ENCODE measurements at places on chromosomes 13 and 19. TPM values are rescaled to one million over a fixed set of nuclear protein-coding genes. Genes with fewer than 3 reads are reported as not detected.

DNA sequence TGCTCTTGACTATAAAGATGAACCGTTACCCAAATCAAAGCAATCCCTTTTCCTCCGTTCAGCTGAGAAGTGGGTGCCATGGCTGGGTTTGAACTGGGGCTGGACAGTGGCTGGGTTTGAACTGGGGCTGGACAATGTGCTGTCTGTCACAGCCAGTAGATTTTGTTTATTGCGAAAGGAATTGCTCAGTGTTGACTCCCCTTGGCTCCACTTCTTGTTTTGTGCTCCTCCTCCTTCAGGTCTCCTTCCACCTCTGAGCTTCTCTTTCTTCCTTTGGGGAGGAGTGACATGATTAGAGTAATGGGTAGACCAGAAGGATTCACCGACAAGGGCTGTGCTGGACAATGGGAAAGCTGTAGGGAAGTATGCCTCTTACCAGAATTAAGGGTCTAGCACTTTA, 19.4 kb upstream of the MBNL2 start:
- H3K4me3 ChIP-seq, result no peak overlapping the region
- DNase-seq, result no peak
- H3K27ac ChIP-seq, result no peak overlapping the region
- no peaks in the 10 kb centered on the region for H3K27me3 ChIP-seq

DNA sequence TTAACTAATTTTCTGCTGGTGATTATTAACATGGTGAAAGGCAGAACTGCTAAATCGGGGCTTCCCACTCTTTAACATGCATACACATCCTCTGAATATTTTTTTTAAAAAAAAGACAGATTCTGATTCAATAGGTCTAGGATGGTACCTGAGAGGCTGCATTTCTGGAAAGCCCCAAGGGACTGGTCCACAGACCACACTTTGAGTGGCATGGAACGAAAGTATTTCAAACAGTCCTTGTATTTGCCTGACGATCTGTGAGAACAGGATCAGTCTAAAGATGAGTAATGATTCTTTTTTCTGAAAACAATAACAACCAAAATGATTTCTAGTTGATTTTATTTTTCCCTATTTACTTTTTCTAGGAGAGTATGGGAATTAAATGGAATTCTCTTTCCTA, 16.7 kb upstream of the SPART start:
- H3K36me3 ChIP-seq, result no peaks in the 10 kb centered on the region
- no peak overlapping the region for H3K27ac ChIP-seq
- no peak overlapping the region for H3K4me3 ChIP-seq
- no peak for DNase-seq

DNA sequence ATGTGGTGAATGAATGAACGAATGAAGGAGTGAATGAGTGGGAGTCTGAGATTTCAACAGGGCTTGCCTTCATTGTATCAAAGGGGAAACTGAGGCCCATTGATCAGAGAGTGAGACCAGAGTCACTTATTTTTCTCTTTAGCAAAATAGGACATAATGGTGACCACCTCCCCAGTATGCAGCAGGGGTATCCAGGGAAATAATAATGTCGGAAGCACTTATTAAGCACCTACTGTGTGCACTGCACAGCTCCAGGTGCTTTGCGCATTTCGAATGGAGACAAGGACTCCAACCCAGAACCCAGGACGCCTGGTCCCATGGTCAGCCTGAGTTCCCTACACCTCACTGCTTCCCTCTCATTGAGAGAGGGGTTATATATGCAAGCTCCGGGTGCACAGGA, 26.8 kb upstream of the SEMA6B start:
- no peaks in the 10 kb centered on the region for H3K36me3 ChIP-seq
- DNase-seq, result no peak
- no peak overlapping the region for H3K4me3 ChIP-seq
- H3K4me1 ChIP-seq, result peaks cover 7% of the 10 kb centered on the region
- H3K27me3 ChIP-seq, result no peaks in the 10 kb centered on the region

DNA sequence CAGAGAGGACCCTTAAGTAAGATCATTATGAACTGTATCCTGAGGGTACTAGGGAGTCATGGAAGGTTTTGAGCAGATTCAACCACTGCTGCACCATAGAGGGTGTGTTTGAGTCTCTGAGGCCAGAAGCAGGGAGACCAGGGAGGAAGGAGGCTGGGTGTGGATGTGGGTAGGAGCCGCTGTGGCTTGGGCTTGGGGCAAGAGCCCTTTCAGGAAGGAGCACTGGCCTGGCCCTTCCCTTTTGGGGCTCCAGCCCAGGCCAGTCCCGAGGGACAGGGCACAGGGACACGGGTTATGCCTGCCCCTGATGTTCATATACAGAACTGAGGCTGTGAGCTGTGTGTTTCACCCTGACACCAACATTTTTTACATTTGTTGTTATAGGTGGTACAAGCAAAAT, 7.2 kb downstream of the CIC start:
- H3K4me1 ChIP-seq, result peaks cover 64% of the 10 kb centered on the region
- no peaks in the 10 kb centered on the region for H3K27me3 ChIP-seq
- no peak overlapping the region for H3K4me3 ChIP-seq
- no peak for DNase-seq

Gene POLD1
- 9.7 TPM for total RNA-seq

Gene CYP4F8
- not detected for total RNA-seq

DNA sequence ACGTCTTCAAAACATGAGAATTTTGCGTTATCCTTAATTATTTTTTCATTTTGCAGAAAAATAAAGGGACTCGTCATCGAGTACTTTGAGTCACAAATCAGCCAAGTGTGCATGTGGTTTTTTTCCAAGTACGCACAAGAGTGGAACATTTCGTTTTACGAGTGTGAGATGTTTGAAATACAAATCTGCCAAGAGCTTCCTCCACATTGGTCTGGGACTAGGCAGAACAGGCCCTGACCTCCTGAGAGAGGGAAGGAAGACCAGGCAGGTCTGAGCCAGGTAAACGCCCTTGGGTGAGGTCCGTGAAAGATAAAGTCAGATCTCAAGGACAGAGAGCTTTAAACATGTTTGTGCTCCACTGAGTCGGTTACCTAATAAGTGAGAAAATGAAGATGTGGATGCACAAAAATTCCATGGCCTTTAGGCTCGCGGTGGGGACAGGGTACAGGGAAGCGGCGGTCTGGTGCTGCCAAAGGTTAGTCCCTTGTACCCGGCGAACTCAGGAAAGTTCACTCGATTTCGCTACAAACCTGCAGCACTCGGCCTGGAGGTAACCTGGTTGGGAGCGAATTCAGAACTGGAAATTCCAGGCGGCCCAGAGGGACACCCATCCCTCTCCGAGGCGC, 473 bp upstream of the ITM2B start:
- H3K4me3 ChIP-seq, result peak overlapping the region; percentile 97
- H3K27ac ChIP-seq, result peak overlapping the region; percentile 99
- H3K27me3 ChIP-seq, result no peaks in the 10 kb centered on the region
- H3K36me3 ChIP-seq, result no peaks in the 10 kb centered on the region
- peaks cover 22% of the 10 kb centered on the region for H3K4me1 ChIP-seq

- peak overlapping the region; percentile 37 for H3K4me3 ChIP-seq
- no peaks in the 10 kb centered on the region for H3K27me3 ChIP-seq
- no peak overlapping the region for H3K27ac ChIP-seq
- no peak for DNase-seq
These were observed 36.4 kb upstream of the STARD13 start for GRCh38 chr13:33321686-33322542.

GRCh38 chr13:50156140-50156539, 140.9 kb downstream of the KCNRG start:
- no peak overlapping the region for H3K4me3 ChIP-seq
- no peaks in the 10 kb centered on the region for H3K27me3 ChIP-seq
- H3K27ac ChIP-seq, result no peak overlapping the region

GRCh38 chr13:76023652-76024051, 387.5 kb downstream of the LMO7 start:
- no peaks in the 10 kb centered on the region for H3K4me1 ChIP-seq
- no peak overlapping the region for H3K27ac ChIP-seq
- H3K27me3 ChIP-seq, result no peaks in the 10 kb centered on the region
- DNase-seq, result no peak
- H3K4me3 ChIP-seq, result no peak overlapping the region
- no peaks in the 10 kb centered on the region for H3K36me3 ChIP-seq

DNA sequence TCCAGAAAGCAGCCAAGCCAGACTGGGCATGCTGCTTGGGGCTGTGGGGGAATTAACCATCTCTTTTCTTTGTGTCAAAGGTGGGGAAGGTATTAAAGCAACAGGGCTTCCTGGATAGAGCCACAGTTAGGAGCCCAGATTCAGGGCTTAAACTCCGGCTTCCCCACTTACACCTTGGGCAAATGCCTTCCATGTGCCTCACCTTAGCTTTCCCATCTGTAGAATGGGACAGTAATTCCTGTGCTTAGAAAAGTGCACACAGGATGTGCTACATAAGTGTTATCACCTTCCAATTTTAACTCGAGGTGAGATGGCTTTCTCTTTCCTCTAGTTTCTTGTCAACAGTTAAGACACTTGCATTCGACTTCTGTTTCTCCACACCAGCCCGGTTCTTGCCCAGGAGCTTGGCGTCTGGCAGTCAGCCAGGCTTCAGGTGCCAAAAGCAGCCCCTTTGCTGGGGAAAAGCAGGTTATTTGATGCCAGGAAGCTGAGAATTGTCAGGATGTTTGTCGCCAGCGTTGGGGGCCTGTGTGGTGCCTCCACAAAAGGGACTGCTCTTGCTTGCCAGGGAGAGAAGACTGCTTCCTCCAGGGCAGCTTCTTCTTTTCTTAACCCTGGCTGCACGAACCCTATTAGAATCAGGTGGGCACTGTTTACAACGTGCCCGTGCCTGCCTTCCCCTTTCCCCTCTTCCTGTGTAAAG, 79.2 kb downstream of the SIPA1L3 start:
- no peak for DNase-seq
- no peaks in the 10 kb centered on the region for H3K27me3 ChIP-seq
- H3K4me1 ChIP-seq, result peaks cover 18% of the 10 kb centered on the region

GRCh38 chr13:62119739-62120700, 704.4 kb upstream of the PCDH20 start:
- H3K36me3 ChIP-seq, result no peaks in the 10 kb centered on the region
- no peak overlapping the region for H3K4me3 ChIP-seq
- no peaks in the 10 kb centered on the region for H3K27me3 ChIP-seq
- no peak overlapping the region for H3K27ac ChIP-seq
- H3K4me1 ChIP-seq, result no peaks in the 10 kb centered on the region

GRCh38 chr13:25649001-25649633, 277.3 kb downstream of the ATP8A2 start:
- no peak overlapping the region for H3K27ac ChIP-seq
- no peaks in the 10 kb centered on the region for H3K4me1 ChIP-seq
- H3K27me3 ChIP-seq, result no peaks in the 10 kb centered on the region
- no peak overlapping the region for H3K4me3 ChIP-seq

GRCh38 chr13:108365255-108365654, 95.7 kb downstream of the TNFSF13B start:
- H3K4me3 ChIP-seq, result no peak overlapping the region
- H3K27me3 ChIP-seq, result no peaks in the 10 kb centered on the region
- no peak overlapping the region for H3K27ac ChIP-seq
- DNase-seq, result no peak
- no peaks in the 10 kb centered on the region for H3K36me3 ChIP-seq
- no peaks in the 10 kb centered on the region for H3K4me1 ChIP-seq

DNA sequence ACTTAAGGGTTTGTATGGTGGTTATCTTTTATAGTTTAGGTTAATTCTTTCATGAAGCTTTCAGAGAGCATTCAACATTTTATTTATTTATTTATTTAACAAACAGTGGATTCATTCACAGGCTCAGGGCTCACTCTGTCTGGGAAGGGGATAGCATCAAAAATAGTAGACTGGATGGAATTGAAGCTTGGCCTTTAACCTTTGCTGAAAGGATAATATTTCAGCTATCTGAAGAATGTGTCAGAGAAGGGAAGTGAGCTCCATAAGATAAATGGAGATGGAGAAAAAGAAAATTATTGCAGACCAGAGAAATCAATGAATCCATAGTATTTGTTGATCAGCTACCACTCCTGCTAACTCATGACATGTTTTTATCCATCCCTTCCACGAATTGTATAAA, 305.6 kb downstream of the COG6 start:
- no peaks in the 10 kb centered on the region for H3K4me1 ChIP-seq
- H3K27ac ChIP-seq, result no peak overlapping the region
- DNase-seq, result no peak
- H3K36me3 ChIP-seq, result no peaks in the 10 kb centered on the region
- H3K4me3 ChIP-seq, result no peak overlapping the region
- no peaks in the 10 kb centered on the region for H3K27me3 ChIP-seq

GRCh38 chr19:1247748-1248138, 640 bp upstream of the MIDN start:
- peak; percentile 52 for DNase-seq
- peak overlapping the region; percentile 80 for H3K4me3 ChIP-seq
- H3K27ac ChIP-seq, result peak overlapping the region; percentile 99
- H3K36me3 ChIP-seq, result peaks cover 20% of the 10 kb centered on the region

- no peak overlapping the region for H3K27ac ChIP-seq
- H3K27me3 ChIP-seq, result peaks cover 2% of the 10 kb centered on the region
- peaks cover 57% of the 10 kb centered on the region for H3K36me3 ChIP-seq
- peaks cover 9% of the 10 kb centered on the region for H3K4me1 ChIP-seq
- no peak for DNase-seq
These were observed 2.0 kb downstream of the LENG9 start for GRCh38 chr19:54461613-54462012.

DNA sequence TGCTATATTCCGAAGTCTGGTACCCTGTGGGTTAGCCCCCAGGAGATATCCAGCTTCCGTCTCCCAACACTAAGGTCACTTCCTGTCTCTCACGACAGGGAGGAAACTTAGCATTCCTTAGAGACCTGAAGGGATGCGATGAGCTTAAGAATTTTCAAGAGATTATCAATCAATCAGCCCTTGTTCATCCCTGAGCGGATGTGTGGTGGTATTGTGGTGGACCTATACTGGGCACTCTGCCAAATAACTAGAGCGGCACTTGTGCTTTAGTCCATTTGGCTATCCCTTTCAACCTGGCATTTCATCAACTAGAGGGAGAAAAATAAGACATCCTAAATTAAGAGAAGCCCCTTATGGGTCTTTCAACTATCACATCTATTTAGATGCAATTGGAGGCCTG, 30.9 kb upstream of the ZNF562 start:
- H3K27me3 ChIP-seq, result no peaks in the 10 kb centered on the region
- H3K36me3 ChIP-seq, result no peaks in the 10 kb centered on the region
- no peak for DNase-seq
- H3K27ac ChIP-seq, result no peak overlapping the region

GRCh38 chr13:50198508-50198907, 183.3 kb downstream of the KCNRG start:
- no peaks in the 10 kb centered on the region for H3K27me3 ChIP-seq
- no peaks in the 10 kb centered on the region for H3K4me1 ChIP-seq
- no peaks in the 10 kb centered on the region for H3K36me3 ChIP-seq

Gene KLK1
- not detected for total RNA-seq

Gene GPATCH1
- total RNA-seq, result 4.2 TPM

Gene PROZ
- total RNA-seq, result not detected

GRCh38 chr13:45863709-45864590, 12.4 kb upstream of the SIAH3 start:
- H3K4me3 ChIP-seq, result no peak overlapping the region
- no peaks in the 10 kb centered on the region for H3K36me3 ChIP-seq
- peaks cover 8% of the 10 kb centered on the region for H3K4me1 ChIP-seq
- DNase-seq, result no peak
- no peaks in the 10 kb centered on the region for H3K27me3 ChIP-seq
- H3K27ac ChIP-seq, result no peak overlapping the region

- H3K27ac ChIP-seq, result no peak overlapping the region
- H3K27me3 ChIP-seq, result no peaks in the 10 kb centered on the region
- no peak for DNase-seq
- no peaks in the 10 kb centered on the region for H3K36me3 ChIP-seq
These were observed 1769.0 kb upstream of the PCDH20 start for GRCh38 chr13:63184693-63185092.
